CD4-positive, alpha-beta T cell treated with Interleukin-10 for 1 hour (primary cell): ENCODE measurements at places on chromosomes 1 and 21.

DNA sequence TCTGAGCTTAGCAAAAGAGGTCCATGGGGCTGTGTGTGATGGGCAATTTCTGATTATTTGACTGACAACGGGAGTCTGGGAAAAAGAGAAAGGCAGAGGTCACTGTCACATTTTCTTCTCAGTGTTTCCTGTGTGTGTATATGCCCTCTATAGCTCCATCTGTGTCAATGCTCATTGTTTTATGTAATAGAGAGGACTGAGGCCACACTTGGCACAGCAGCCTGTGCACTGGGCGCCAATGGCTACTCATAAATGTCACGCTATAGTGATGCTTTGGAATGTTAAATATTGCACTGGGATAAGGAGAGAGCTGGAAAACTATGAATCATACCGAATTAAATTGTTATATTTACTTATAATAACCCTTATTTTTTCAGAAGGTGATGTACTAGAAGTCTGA lies 365.4 kb downstream of the NEGR1 start:
- DNase-seq, result no peak

- DNase-seq, result no peak
Measured at GRCh38 chr1:224861339-224861716, 68.1 kb upstream of the DNAH14 start.

GRCh38 chr1:61517345-61517744 lies 207.6 kb downstream of the TM2D1 start:
- no peak for DNase-seq

DNA sequence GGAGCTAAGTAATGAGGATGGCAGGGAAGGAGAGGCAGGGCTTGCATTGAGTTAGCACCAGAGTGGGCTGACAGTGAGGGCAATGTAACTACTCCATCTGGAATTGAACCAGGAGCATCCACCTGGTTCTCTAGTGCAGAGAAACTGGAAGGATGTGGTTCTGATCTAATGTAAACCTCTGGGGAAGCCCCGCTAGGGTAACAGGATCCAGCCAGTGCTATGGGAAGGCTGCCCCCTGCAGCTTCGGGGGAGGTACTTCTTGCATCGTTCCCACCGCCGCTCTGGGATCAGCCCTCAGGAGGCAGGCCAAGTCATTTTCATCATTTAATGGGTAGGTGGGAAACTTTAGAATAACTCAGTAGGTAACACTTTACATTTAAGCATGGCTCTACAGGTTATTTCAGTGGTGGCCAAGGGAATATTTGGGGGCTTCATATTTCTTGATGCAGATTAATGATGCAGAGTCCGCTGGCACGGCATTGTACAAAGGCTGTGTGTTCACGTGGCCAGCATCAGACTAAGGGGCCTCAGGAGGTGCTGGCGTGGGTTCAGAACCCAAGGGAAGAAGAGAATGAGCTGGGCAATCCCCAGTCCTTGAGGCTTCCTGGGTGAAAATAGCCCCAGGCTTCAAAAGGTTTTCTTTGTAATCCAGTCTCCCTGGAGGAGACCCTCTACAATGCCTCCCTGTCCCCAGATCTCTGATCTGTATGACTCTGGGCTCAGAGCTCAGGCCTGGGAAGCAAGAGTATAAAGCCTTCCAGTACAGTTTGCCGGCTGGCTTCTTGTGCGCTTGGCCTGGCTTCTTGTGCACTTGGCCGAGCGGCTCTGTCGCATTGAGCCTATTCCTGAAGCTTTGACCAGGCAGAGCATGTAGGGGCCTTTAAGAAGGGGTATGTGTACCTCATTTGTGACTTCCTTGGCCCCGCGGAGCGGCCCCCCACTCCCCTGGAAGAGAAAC lies 26.4 kb upstream of the KAZN start:
- DNase-seq, result no peak

GRCh38 chr1:8845104-8846097 lies 28.0 kb upstream of the RERE start:
- DNase-seq, result no peak

GRCh38 chr1:116952738-116953275 lies 43.1 kb downstream of the PTGFRN start:
- DNase-seq, result no peak

DNA sequence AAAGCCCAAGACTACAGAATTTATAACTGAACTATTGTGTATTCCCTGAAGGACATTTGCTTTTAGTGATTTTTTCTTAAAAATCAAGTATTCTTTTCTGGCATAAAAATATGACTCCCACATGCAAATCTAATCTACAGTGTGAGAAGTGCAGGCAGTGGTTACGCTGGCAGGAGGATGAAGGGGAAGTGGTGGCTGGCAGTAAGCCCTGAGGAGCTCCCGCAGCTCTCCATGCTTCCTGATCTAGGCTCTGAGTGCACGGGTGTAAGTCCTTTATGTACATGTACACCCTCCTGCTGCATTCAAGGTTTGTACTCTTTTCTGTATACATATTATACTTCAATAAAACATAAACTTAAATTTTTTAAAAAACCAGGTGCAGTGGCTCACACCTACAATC lies 67.5 kb upstream of the PRDX6 start:
- DNase-seq, result peak; percentile 35

DNA sequence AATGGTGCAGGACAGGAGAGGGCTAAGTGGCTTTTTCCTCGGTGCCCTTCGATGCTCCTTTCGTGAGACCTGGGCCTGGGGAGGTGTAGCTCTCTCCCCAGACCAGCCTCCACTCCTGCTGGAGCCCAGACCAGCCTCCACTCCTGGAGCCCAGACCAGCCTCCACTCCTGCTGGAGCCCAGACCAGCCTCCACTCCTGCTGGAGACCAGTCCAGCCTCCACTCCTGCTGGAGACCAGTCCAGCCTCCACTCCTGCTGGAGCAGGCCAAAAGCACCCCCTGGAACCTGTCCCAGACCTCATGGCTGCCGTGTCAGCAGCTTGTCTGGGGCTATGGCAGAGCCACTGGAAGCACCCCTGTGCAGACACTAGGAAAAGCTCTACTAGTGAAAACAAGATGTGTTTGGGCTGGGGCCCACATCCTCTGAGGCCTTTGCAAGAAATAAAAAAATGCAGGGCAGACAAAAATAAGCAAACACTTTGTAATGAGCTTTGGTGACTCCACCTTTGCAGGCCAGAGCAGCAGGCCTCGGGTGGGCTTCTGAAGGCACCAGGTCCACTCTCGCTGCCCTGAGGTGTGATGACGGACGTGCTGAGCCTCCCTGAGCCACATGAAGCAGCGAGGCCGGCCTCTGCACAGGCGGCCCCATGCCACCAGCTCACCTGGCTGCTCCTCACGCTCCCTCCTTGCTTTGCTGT lies 116.0 kb upstream of the IFFO2 start:
- no peak for DNase-seq

DNA sequence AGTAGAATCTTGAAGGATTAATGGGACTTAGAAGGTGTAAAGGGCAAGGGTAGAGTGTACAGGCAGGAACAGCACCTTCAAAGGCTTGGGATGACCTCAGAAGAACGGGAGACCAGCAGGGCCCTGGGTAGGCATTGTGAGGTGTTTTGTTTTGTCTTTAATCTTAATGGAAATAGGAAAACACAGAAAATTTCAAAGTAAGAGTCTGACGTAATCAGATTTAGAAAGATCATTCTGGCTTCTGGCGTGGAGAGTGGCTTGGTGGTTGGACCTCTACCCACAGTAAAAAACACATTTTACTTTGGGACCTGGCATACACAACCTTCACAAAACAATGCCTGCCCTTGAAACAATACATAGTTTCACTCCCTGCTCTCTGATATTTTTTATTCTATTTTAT lies 4.1 kb downstream of the MOV10 start:
- DNase-seq, result no peak

GRCh38 chr1:234690872-234691271 lies 80.9 kb upstream of the IRF2BP2 start:
- no peak for DNase-seq

- no peak for DNase-seq
Measured at GRCh38 chr1:55323760-55324159, 108.6 kb upstream of the USP24 start.

GRCh38 chr1:30475966-30476365 lies 247.4 kb downstream of the MATN1 start:
- no peak for DNase-seq

GRCh38 chr1:244397131-244397530 lies 54.6 kb downstream of the ADSS2 start:
- no peak for DNase-seq

GRCh38 chr1:17542645-17543044 lies 3.1 kb downstream of the ARHGEF10L start:
- no peak for DNase-seq

- no peak for DNase-seq
Measured at GRCh38 chr21:22164912-22165311, 1166.7 kb downstream of the NCAM2 start.

DNA sequence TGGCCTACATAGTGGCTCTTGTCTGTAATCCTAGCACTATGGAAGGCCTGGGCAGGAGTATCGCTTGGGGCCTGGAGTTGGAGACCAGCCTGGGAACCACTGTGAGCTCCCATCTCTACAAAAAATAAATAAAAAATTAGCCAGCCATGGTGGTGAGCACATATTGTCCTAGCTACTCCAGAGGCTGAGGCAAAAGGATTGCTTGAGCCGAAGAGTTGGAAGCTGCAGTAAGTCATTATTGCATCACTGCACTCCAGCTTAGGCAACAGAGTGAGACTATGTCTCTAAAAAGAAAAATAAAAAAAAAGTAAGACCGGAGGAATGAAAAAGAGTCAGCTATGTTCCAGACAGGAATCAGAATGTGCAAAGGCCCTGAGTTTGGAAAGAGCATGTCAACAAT lies 115.3 kb downstream of the CYYR1 start:
- no peak for DNase-seq

DNA sequence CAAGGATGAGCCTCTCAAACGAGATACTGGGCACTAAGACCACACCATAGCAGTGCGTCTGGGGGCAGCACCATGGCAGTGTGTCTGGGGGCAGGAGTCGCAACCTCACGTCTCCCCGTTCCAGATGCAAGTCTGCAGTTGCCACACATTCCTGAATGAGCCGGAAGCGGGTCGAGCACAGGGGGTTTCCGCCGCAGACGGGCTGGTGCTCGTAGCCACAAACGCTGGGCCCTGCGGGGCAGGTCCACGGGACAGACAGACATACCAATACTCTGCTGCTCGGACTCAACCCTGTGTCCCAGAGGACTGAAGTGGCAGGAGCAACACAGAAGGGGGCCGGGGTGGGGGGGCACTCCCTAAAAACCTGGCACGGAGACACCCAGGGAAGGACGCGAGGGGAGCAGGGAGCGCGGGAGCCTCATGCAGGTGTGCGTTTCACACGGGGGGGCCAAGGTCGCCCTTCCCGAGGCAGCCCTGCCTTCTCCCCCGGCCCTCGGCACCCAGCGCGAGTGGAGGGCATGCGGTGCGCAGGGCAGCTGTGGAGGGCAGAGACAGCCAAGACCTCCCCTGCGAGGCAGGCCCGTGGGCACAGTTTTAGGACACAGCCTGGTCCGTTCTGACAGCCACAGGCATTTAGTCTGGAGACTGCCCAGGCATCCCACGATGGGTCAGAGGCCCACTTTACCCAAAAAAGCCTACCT lies 24.5 kb downstream of the PTTG1IP start:
- DNase-seq, result no peak

DNA sequence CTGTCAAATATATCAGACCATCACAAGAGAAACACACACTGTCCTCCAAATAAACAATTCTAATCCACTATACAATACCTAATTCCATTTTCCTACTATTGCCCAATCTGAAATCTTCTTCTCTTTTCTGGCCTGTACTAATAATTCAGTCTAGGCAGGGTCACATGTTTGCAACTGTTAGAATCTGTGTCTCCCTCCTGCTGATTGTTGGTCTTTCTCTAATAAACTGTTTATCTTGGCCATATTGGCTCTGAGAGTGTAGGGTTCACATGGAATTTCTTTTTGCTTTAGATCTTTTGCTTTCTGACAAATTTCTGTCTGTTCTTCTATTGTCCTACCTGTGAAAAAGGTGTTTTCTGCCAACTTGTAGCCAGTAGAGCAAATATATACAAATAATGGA lies 319.9 kb upstream of the ADAMTS5 start:
- DNase-seq, result no peak

DNA sequence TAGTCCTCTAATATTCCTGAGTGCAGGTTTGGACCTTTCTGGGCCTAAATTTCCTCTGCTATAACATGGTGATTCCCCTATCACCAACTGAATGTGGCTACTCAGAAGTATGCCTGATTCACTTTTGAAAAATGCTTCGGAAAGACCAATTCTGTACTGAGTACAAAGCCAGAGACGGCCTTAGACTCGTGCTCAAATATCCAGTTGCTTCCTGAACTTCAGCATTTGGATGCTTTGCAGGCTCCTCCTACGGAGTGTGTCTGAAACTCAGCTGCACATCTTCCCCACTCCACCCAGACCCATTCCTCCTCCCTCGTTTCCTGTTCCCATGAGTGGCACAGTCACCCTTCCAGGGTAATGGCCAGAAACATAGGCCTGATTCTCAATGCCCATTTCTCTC lies 98.4 kb upstream of the GADD45A start:
- no peak for DNase-seq

DNA sequence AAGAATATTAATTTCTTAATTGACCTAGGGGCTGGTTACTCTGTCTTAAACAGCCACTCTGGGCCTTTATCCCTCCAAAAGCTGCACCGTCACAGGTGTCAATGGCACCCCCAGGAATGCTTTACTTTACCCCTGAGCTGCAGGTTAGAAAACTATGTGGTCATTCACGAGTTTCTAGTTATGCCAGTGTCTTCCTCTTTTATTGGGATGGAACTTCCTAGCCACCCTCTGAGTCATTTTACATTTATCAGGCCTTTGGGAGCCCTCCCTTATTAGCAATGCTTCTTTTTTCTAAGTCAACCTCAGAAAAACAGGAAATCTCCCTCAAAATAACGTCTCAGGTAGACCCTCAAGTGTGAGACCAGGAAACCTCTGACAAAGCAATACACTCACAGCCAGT lies 59.4 kb upstream of the USH2A start:
- DNase-seq, result no peak

DNA sequence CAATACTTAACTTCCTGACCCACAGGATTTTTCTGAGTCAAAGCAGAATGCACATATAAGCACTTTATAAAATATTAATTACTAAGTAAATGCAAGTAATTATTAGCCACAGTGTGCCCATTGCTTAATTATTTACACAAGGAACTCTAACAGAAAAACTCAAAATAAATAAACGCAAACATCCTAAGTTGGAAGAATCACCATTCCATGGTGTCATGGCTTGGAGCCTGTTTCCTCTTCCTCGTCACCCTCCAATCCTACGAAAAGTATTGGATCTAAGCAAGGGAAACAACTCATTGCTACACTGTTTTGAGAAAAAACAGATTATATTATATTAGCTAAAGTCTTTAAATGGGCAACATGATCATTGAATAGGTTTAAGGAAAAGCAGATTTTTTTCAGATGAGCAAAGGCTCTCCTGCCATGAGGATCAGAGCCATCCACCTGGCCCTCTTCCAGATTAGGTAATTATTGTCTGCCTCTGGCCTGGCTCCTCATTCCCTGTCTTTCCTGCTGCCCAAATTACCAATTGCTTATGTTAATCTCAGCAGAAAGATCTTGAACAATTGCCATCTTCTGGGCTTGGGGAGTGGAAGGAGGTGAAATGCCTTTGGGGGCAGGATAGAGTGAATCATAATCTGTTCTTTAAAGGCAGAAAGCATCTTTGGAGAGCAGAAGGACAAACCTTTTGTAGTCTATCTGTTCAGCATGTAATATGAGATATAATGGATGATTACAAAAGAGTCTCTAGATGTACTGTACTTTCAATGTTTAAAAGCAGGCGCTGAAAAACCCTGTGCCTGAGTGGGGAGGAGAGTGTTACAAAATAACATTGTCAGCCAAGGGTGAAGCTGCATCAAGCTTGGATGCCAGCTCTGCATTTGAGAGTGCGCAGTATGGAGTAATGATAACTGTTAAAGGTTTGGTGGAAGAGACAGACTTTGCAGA lies 121.2 kb downstream of the DUSP10 start:
- no peak for DNase-seq

- DNase-seq, result peak; percentile 6
Measured at GRCh38 chr1:15525050-15526020, 1.3 kb upstream of the DNAJC16 start.

- peak; percentile 38 for DNase-seq
Measured at GRCh38 chr1:155093911-155094621, 15.4 kb downstream of the EFNA3 start.
